Activated CD4-positive, alpha-beta memory T cell treated with anti-CD3 and anti-CD28 coated beads for 36 hours (primary cell): ENCODE measurements at places on chromosomes 3 and 15. TPM values are rescaled to one million over a fixed set of nuclear protein-coding genes. Genes with fewer than 3 reads are reported as not detected.

DNA sequence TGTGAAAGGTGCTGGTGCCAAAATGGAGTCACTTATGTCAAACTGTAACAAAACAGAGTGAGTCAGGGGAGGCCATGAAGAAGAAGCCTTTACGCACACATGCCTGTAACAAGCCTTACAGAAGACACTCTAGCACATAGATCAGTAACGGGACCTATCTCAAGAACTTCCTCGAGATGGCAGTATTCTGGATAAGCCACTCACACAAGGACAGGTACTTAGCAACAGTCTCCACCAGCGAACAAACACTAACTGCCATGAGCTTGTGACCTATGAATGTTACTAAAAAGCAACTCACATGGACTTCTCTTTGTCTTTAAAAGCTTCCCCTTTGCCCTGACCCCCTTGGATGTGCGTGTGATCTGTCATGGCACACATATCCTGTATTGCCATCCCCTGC lies 235.1 kb downstream of the CD47 start:
- H3K4me1 ChIP-seq, result no peaks in the 10 kb centered on the region
- H3K27ac ChIP-seq, result no peak overlapping the region
- no peaks in the 10 kb centered on the region for H3K27me3 ChIP-seq
- H3K36me3 ChIP-seq, result no peaks in the 10 kb centered on the region
- H3K4me3 ChIP-seq, result no peak overlapping the region
- DNase-seq, result no peak

GRCh38 chr3:196428041-196428440 lies 4.2 kb downstream of the UBXN7 start:
- H3K36me3 ChIP-seq, result peaks cover 5% of the 10 kb centered on the region
- no peaks in the 10 kb centered on the region for H3K27me3 ChIP-seq
- no peak for DNase-seq
- peaks cover 23% of the 10 kb centered on the region for H3K4me1 ChIP-seq

GOLGA6L4 gene
- 1.6 TPM for total RNA-seq

GRCh38 chr15:89740137-89740536 lies 10.9 kb downstream of the MESP1 start:
- H3K4me3 ChIP-seq, result no peak overlapping the region
- H3K27ac ChIP-seq, result no peak overlapping the region
- no peaks in the 10 kb centered on the region for H3K36me3 ChIP-seq
- peaks cover 2% of the 10 kb centered on the region for H3K27me3 ChIP-seq

GRCh38 chr3:118533676-118534075 lies 501.0 kb downstream of the IGSF11 start:
- no peaks in the 10 kb centered on the region for H3K27me3 ChIP-seq
- H3K27ac ChIP-seq, result no peak overlapping the region
- DNase-seq, result no peak
- no peaks in the 10 kb centered on the region for H3K36me3 ChIP-seq

MORC1 gene
- not detected for total RNA-seq

STXBP5L gene
- total RNA-seq, result not detected

RBPMS2 gene
- 0.12 TPM for total RNA-seq

- no peak overlapping the region for H3K27ac ChIP-seq
- no peak for DNase-seq
- no peaks in the 10 kb centered on the region for H3K4me1 ChIP-seq
These were observed 145.6 kb downstream of the LSAMP start for GRCh38 chr3:116299646-116300081.

DNA sequence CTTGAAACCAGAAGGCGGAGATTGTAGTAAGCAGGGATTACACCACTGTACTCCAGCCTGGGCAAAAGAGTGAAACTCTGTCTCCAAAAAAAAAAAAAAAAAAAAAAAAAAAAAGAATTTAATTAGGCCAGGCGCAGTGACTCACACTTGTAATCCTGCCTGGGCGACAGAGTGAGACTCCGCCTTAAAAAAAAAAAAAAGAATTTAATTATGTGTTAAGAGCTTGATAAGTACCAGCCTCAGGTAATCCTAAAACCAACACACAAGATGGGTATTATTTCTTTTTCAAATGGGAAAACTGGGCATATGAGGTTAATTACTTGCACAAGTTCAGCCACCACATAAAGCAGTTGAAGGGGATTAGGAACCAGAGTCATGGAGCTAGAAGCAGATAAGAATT lies 49.0 kb downstream of the PBRM1 start:
- DNase-seq, result no peak
- H3K27me3 ChIP-seq, result no peaks in the 10 kb centered on the region
- H3K36me3 ChIP-seq, result peaks cover 25% of the 10 kb centered on the region

SLC12A1 gene
- total RNA-seq, result not detected

DNA sequence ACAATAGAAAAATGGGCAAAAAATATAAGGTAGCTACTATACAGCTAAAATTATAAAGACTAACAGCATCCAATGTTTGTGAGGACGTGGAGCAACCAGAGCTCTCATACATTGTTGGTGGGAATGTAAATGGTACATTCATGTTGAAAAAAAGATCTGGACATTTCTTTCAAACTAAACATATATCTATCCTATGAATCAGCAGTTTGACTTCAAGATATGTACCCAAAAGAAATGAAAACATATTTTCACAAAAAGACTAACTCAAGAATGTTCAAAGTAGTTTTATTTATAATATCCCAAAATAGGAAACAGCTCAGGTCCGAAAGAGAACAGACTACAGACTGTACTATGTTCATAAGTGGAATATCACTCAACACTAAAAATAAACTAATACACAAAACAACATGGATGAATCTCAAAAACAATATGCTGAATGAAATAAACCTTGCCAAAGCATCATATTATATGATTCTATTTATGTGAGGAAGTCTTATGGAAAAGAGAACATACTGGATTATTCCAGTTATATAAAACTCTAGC lies 8.8 kb upstream of the TTBK2 start:
- no peak for DNase-seq
- H3K4me1 ChIP-seq, result no peaks in the 10 kb centered on the region
- H3K36me3 ChIP-seq, result no peaks in the 10 kb centered on the region
- no peak overlapping the region for H3K4me3 ChIP-seq
- no peak overlapping the region for H3K27ac ChIP-seq

DNA sequence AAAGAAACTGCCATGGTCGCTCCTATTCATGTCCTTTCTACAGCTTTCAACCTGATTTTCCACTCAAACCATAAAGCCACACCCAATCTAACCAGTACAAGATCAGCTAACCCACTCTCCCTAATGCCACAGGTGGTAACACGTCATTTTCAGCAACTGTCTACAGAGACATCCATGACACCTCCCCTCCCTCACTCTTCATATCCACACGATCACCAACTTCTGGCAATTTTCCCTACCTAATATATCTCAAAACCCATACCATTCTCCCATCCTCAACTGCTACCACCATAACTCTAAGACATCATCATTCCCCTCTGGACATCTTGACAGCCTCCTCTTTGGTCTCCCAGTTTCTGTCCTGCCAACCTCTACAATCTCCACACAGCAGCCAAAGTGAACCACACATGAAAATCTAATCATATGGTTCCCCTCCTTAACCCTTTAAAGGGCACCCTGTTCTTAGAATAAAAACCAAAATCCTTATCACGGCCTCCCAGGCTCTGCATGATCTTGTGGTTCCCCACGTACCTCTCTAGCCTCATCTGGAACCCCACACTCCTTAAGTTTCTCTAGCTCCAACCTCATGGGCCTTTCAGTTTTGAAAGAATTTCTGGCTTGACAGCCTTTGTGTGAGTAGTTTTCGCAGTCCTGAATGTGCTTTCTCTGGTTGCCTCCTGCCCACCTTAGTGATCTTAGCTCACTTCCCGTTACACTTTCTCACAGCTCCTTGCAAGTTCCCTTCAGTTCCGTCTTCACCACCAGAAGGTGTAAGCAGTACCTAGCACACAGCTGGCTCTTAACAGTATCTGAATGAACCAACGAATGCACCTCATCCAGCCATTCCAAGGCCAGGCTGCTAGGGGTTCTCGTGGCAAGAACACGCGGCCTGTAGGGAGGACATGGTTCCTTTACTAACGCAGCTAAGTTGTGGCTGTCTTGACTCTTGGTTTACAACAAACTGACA lies 33.4 kb downstream of the SPINK8 start:
- peaks cover 21% of the 10 kb centered on the region for H3K36me3 ChIP-seq
- peaks cover 34% of the 10 kb centered on the region for H3K4me1 ChIP-seq
- peak; percentile 62 for DNase-seq
- H3K4me3 ChIP-seq, result peak overlapping the region; percentile 96
- no peaks in the 10 kb centered on the region for H3K27me3 ChIP-seq
- H3K27ac ChIP-seq, result peak overlapping the region; percentile 98
